Karpas-422 (cell line): ENCODE measurements at places on chromosomes 1 and 21.

GRCh38 chr21:15722591-15723324 is 7.0 kb upstream of the USP25 start:
- no peak for DNase-seq

- DNase-seq: no peak
Measured at GRCh38 chr1:227765261-227766014, 30.2 kb downstream of the SNAP47 start.

- peak; percentile 85 for DNase-seq
Measured at GRCh38 chr1:226655251-226656163, 83.6 kb downstream of the ITPKB start.

- DNase-seq: no peak
Measured at GRCh38 chr1:172915271-172915670, 135.5 kb downstream of the TNFSF18 start.

GRCh38 chr1:6612641-6613360 is 730 bp upstream of the PHF13 start:
- no peak for DNase-seq

- DNase-seq: no peak
Measured at GRCh38 chr1:152022474-152022873, 14.3 kb downstream of the S100A11 start.

DNA sequence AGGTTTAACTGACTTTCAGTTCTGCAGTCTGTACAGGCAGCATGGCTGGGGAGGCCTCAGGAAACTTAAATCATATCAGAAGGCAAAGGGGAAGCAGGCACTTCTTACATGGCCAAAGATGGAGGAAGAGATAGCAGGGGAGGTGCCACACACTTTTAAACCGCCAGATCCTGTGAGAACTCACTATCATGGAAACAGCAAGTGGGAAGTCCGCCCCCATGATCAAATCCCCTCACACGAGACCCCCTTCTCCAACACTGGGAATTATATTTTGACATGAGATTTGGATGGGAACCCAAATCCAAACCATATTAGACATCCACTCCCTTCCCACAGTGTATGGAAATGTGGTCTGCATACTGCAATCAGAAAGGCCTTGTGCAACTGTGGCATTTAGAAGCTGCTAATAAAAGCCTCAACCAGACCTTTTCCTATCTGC is 148.2 kb downstream of the FCRL5 start:
- no peak for DNase-seq

DNA sequence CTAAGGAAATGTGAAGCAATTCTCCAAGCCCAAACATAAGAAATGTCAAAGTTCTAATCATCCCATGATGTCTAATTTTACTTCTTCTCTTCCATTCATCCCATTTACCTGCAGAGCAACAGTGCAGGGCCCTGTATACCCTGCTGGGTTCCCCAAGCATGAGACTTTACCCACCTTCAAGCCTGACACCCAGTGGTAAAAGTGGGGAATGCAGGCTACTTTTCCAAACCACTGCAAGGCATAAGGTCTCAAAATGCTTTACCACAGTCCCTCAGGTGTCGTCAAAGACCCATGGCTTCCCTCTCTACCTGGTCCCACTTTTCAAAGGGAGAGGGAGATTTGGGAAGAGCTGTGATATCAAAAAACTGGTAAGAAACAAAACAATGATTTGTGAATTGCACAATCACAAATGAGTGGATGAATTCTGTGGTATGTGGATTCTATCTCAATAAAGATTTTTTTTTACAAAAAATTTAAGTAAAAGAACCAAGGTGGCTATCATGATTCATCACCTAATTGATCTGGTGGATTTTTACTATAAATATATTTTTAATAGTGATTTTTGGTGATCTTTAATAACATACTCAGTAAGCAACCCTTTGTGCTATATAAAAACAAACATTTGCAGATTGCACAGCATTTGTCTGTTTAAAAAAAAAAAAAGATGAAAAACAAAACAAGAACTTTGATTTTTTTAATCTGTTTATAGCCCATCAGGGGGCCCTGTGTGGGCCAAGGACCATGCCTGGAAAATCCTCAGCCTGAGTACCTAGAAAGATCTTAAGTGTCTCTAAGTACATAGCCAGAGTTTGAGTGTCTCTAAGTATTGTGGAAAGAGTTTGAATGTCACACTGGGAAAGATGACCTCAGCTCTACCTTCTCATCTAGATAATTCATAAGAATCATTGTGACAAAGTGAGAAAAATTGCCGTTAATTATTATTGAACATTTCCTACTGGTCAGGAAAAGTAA is 73.1 kb upstream of the GJB5 start:
- peak; percentile 79 for DNase-seq

DNA sequence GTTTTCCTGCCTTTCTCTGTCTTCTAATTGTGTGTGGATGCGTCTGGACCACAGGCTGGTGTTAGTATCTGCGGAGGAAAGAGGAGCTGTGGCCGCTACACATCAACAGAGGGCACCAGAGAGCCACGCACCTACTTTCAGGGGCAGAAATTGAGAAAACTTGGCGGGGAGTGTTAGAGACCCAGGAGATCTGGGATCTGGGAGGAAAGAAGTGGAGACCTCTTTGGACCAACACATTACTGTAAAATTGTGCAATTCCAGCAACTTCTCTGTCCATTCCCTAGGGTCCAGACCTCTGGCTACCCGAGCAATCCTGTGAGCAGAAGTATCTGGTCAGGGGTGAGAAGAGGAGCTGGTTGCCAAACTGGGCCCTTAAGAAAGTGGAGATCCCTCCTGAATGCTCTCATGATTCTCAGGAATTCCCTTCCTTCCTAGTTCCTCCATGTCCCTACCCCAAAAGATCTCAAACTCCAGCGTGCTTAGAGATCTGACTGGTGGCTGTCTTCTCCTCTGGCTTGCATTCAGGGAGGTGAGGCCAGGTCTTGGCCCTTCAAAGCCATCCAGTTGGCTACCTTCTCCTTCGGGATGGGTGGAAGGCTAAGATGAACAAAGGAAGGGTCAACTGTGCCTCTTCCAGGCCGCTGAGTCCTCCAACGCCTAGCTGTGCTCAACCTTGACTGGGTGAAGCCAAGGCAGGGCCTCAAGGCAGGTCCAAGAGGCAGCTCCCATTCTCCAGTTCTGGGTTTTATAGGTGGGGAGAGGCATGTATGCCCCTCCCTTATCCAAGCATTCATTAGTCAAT is 1.2 kb upstream of the KIRREL1 start:
- peak; percentile 76 for DNase-seq

DNA sequence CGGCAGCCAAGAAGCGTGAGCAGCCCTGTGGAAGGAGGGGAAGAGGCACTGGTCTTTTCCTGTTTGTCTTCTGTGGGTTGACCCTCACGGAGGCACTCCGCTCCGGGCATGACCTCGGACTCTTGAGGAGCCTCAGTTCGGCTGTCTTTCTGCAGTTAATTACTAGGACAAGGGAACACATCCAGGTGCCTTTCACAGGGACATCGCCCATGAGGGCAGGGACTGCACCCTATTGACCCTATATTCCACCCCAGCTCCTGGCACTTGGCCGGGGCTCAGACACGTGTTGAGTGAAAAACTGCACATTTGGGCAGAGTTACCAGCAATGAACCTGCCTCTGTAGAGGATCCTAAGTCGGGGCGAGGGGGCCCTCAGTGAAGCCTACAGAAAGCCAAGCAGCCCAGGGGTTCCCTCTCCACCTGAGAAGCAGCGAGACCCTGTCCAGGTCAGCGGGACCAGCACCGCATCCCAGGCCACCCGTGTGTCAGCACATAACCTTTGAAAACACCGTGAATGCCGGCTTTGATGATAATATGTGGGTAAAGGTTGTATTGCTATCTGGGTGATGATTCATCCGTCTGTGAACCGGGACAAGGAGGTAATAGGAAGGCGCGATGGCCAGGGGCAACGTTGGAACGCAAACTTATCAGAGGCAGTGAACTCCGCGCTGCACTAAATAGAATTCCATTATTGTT is 161.4 kb upstream of the ARHGEF16 start:
- DNase-seq: no peak
